Left cardiac atrium (tissue), 4 donors: ENCODE measurements at places on chromosomes 5 and 9. TPM values are rescaled to one million over a fixed set of nuclear protein-coding genes. Genes with fewer than 3 reads are reported as not detected.

- DNase-seq, result peak; percentile 62
Measured at GRCh38 chr9:69174616-69175463, 763 bp downstream of the TJP2 start.

GRCh38 chr9:133892193-133892920 is 99.8 kb downstream of the VAV2 start:
- no peak for DNase-seq

DNA sequence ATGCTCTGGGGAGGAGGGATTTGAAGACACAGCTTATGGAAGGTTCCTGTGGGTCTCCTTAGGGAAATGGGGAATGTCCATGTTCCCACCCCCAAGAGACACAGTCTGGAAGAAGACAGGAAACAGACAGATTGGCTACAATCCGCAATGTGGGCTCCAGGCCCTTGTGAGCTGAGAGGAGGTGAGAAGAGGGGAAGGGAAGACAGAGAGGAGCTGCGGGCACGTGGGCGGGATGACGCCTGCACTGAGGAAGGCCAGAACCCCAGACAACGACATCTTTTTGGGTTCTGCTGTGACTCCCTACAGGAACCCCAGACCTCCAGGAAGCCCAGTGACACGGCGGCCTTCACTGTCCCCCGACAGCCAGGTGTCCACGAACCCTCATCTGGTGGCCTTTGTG is 29.9 kb upstream of the NKD2 start:
- DNase-seq, result no peak

- no peak for DNase-seq
Measured at GRCh38 chr9:571066-571465, 270.4 kb upstream of the DMRT1 start.

- DNase-seq, result no peak
Measured at GRCh38 chr9:133927041-133927440, 65.1 kb downstream of the VAV2 start.

GRCh38 chr9:99823681-99824377 is 2.1 kb downstream of the NR4A3 start:
- DNase-seq, result peak; percentile 56

- DNase-seq, result no peak
Measured at GRCh38 chr5:164672205-164672604, 1166.8 kb downstream of the MAT2B start.

DNA sequence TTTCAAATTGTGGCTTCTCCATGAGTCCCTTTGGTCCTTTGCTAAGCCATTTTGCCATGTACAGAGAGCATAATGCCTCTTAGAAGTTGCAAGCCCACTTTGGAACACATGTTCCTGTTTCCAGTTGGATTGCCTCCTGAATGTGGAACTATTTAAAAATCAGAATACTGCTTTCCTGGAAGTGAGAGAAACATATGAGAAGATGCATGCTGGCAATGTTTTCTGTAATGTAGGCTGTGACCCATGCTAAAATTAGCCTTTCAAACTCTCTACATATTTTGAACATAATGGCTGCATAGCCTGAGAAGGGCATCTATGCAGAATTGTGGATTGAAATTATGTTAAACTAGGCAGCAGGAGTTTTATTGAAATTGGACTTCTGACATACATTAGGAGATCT is 175.5 kb upstream of the PAPPA start:
- no peak for DNase-seq

- no peak for DNase-seq
Measured at GRCh38 chr5:126884269-126884819, 107.4 kb downstream of the LMNB1 start.

GRCh38 chr5:168209997-168210396 is 81.4 kb upstream of the WWC1 start:
- DNase-seq, result no peak

DNA sequence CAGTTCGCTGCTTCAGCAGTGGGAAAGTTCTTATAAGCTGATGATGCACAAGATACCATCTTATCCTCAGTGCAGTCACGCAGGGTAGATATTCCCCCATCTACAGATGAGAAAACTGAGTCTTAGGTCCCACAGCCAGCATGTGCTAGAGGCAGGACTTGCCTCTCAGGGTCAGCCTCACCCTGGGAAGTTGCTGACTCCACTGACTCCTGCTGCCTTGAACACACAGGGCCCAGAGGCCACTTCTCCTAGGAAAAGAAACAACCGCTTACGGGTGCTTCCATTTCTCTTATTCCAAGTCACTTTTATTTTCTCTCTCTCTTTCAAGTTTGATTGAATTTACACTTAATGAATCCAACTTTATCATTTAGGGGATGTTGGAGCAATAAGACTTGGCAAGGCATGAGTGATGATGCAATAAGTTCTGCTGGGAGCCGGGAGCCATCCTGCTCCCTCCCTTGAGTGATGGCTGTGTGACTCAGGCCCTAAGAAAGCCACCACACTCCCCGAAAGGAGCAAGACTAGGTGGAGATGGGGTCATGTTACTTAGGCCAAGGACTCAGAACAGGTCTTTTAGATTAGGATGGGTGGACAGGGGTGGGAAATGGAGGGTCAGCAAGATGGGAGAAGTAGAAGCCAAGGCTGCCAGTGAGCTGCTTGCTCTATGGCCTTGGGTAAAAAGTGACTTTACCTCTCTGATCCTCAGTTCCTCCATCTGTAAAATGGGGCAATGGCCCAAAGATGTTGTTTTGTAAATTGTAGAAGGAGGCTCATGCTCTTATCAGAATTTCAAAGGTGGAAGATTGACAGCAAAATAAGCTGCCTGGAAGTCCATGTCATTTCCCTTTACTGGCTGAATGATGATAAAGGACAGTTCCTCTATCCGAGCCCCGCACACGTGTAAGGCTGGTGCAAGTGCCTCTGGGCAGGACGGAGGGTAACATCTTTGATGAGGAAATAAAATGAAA is 67.4 kb upstream of the ZNF618 start:
- DNase-seq, result peak; percentile 52

- DNase-seq, result no peak
Measured at GRCh38 chr5:8520917-8521316, 652.0 kb downstream of the MTRR start.

DNA sequence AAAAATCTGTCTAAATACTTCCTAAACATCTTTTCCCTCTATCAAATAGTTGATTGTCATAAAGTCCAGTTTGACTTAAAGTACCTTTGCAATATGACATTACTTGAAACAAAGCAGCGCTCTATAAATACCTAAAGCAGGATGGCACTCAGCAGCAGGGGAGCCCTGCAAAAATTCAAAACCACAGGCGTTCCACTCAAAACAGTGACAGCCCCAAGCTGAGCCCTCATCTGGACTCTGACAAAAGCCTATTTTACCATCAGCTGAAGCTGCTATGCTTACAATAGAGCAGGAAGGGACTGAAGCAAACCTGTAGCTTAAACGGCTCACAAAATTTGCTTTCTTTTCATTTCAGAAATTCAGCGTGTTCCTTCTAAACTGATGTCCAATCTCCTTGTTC is 11.5 kb downstream of the GABRA6 start:
- no peak for DNase-seq

GRCh38 chr5:52864371-52864770 is 76.7 kb downstream of the ITGA1 start:
- no peak for DNase-seq

GRCh38 chr5:3105172-3105571 is 353.7 kb upstream of the IRX2 start:
- DNase-seq, result no peak

- DNase-seq, result no peak
Measured at GRCh38 chr9:15277400-15278090, 29.5 kb downstream of the TTC39B start.

The RNF224 gene
- not detected for total RNA-seq

The FAM81B gene
- total RNA-seq, result 16.4 TPM

The ADRB2 gene
- 5.8 TPM for total RNA-seq

The CD72 gene
- 1.6 TPM for total RNA-seq

The FBXL17 gene
- 25.0 TPM for total RNA-seq

The IL7R gene
- 10.3 TPM for total RNA-seq

The ST8SIA4 gene
- 8.1 TPM for total RNA-seq

The FGD3 gene
- 2.7 TPM for total RNA-seq

The UQCRQ gene
- total RNA-seq, result 1,106 TPM

The BAG1 gene
- total RNA-seq, result 208 TPM

The TMEM215 gene
- total RNA-seq, result not detected

The INSL4 gene
- not detected for total RNA-seq

The COL5A1 gene
- total RNA-seq, result 29.8 TPM

The DPH7 gene
- total RNA-seq, result 18.4 TPM
